Stimulated activated CD8-positive, alpha-beta memory T cell treated with anti-CD3 and anti-CD28 coated beads, Interleukin-15, amount 100 ng/mL, for 1 hour (primary cell): ENCODE measurements at places on chromosomes 1 and 21.

GRCh38 chr1:11126569-11126968 lies 26.9 kb upstream of the EXOSC10 start:
- no peak for DNase-seq

- DNase-seq, result no peak
Measured at GRCh38 chr1:203675596-203676347, 49.1 kb downstream of the ATP2B4 start.

- no peak for DNase-seq
Measured at GRCh38 chr1:26021647-26022403, at the start of gene EXTL1. TSS of gene EXTL1 (plus strand) at chr1:26021775. CDS start at chr1:26022647, 872 bp downstream.

GRCh38 chr1:9133870-9134585 lies 5.1 kb upstream of the GPR157 start:
- DNase-seq, result no peak

DNA sequence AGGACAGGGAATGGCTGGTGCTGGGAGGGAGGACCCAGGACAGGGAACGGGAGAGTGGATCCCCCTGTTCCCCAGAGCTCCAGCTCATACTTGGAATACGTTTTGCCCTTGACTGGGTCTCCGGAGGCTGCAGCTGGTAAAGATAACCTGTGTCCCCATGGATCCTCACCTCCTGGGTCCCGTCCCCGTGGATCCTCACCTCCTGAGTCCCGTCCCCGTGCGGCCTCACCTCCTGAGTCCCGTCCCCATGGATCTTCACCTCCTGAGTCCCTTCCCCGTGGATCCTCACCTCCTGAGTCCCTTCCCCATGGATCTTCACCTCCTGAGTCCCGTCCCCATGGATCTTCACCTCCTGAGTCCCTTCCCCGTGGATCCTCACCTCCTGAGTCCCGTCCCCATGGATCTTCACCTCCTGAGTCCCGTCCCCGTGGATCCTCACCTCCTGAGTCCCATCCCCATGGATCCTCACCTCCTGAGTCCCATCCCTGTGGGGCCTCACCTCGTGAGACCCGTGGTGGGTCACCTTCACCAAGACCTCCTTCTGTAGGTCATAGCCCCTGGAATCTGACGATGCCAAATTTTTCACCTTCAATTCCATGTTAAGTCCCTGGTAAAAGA lies 61.4 kb downstream of the SCCPDH start:
- DNase-seq, result no peak
